ENCODE measurements at places on chromosomes 5 and 9.

DNA sequence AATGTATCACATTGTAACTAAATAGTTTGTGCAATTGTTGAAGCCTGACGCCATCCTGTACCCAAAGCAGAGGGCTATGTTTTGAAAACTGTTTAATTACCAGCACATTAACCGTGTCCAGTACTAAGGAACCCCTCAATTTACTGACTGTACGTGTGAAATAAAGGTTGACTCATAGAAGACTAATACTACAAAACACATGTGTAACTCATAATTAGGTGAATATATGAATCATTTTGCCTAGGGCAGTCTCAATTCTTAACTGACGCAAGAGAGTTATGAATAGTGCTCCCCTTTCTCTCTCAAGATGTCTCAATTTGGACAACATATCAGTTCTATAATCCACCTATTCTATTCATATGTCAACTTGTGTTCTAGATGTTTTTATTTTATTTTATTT is 558.4 kb downstream of the PRDM9 start:
- DNase-seq = no peak

- DNase-seq = no peak
Measured at GRCh38 chr9:77999231-77999631, 32.4 kb downstream of the GNAQ start.

- peak; percentile 34 for DNase-seq
Measured at GRCh38 chr5:73625372-73625943, 538 bp upstream of the ARHGEF28 start.

DNA sequence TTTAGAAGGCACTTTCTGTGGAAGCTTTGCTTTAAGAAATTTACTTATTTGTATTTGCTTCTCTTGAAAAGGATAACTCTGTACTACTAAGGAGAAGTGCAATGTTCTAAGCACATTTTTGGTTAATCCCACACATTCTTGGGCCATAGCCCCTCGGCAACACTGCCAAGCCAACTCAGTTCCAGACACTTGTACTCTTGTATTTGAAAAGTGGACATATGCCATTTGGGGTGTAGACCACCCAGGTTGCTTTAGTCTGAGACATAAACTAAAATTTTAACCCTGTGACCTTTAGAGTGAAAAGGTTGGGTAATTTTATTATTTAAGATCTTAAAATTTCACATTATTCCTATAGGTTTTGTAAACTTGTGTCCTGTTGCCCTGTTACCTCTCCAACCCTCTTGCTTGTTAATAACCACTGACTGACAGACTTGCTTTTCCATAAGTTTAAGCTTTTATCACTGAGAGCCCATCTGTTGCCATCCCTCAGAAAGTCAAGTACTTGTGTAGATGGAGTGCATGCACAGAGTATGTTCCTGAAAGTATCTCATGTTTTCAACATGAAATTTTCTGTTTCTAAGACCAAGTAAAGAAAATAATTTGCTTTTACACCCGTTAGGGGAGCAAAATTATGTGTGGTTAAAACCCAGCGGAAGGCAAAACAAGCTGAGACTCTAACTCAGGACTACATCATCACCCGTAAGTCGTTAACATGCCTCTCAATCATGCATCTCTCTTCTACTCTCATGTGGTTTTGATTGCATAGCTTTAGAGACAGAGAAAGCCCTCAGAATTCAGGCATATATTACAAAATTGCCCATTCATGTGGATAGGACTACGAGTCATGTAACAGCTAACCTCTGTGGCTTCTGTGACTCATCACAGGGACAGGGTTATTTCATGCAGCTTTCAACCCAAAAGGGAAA is 117.3 kb downstream of the GDNF start:
- peak; percentile 93 for DNase-seq

DNA sequence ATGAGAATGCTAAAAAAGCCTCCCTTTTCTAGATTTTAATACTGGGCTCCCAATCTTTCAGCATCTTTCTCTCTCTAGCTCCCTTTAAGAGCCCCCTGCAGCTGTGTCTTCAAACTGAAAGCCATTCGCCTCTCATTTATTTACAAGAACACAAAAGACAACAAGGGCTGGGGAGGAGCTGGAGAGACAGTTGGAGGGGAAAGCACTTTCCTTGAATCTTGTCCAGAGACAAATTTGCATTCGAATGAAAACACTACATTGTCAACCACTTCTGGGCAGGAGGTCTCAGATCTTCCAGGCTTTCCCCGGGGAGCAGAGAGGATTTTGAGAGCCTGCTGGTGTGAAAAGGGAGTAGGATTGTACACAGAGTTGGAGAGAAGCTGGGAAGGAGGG is 518.3 kb downstream of the CTNND2 start:
- no peak for DNase-seq

GRCh38 chr5:139451176-139451575 is 11.4 kb downstream of the ECSCR start:
- no peak for DNase-seq

DNA sequence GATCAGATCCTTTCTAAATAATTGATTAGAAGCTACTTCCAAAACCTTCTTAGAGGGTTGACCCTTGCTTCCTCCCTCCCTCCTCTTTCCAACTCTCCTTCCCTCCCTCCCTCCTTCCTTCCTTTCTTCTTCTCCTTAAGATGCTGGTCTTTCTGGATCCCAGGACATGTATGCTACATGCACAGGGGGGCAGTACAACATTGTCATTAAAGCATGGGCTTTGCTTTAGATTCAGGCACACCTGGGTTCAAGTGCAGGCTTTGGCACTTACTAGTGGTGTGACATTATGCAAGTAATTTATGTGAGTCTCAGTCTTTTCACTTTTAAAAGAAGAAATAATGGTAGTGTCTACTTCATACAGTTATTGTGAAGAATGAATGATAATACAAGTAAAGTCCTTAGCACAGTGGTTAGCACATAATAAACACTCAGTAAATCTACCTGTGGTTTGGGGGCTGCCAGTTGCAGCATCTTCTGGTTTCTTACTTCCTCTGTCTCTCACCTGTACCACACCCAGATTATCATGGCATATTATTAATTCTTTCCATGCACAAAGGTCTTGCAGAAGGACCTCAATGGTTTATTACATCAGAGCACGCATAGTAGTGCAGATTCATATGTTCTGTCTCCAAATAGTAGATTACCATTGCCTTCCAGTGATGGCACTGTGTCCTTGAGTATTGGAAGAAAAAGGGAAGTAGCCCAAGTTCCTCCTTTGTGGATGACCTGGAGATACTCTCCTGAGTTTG is 154.1 kb downstream of the ARHGAP26 start:
- no peak for DNase-seq

DNA sequence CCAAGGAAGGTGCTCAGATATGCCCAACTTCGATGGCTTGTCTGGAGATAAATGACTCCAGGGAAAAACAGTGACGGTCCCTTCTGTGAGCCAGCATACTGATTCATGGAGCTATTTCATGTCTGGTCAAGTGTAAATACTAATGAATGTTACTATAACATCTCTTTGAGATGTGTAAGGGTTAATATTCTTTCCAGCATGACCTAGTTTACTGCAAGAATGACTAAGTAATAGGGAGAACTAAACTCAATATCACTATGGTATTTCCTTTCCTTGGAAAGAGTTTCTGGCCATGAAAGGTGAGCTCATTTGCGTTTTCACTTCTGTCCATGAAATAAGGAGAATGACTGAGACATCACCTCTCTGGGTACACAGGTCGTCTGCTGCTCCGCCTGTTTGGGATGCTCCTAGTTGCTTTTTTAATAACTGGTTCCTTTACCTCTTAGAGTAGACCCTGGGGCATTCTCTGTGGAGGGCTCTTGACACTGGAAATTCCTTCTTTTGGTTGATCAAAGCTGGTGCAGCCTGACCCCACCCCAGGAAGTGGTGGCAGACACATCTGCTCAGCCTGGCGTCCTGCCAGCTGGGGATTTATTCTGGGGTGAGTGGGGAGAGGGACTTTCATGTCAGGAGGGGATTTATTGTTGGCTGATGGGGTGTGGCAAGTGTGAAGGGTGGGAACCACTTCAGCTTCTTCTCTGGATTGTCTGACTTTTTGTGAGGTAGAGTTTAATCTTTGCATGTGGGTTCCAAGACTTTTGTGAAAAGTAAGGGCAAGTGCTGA is 250.0 kb upstream of the MPDZ start:
- DNase-seq = no peak

- no peak for DNase-seq
Measured at GRCh38 chr9:138103111-138103848, 225.7 kb downstream of the CACNA1B start.

GRCh38 chr9:22469928-22470544 is 23.4 kb downstream of the DMRTA1 start:
- DNase-seq = peak; percentile 14

DNA sequence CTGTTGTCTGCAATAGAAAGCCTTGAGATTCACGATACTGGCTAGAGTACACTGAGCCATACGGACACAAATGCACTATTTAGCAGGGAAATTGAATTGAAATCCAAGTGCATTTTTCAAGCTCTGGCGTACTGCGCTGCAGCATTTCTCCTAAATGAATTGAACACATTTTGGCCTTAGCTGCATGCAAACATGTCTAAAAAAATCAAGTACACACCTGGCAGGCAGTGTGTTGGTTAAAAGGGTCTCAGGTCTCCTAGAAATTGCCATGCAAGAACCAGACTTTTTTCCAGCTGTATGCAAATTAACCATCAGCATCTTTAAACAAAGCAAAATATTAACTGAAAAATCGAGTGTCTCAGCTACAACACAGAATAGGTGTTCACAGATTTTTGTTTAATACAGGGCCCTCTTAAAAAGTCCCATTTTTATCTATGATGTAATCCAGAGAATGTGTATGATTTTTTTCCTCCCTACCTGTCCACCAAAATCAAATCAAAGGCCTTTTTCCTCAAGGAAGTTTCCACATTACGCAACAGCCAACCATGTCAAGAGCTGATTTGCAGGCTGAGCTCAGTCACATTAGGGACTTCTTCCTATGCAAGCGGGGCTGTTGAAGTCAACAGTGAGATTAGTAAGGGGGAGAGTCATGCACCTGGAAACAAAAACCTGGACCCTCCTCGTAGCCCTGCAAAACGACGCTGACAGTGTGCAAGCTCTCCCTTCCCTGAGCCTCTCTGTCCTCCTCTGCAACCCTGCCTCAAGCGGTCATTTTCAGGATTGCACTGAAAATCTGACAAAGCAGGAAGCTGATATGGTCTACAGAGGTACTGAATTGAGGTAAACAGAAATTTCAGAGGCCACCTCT is 14.1 kb upstream of the SFXN1 start:
- no peak for DNase-seq

DNA sequence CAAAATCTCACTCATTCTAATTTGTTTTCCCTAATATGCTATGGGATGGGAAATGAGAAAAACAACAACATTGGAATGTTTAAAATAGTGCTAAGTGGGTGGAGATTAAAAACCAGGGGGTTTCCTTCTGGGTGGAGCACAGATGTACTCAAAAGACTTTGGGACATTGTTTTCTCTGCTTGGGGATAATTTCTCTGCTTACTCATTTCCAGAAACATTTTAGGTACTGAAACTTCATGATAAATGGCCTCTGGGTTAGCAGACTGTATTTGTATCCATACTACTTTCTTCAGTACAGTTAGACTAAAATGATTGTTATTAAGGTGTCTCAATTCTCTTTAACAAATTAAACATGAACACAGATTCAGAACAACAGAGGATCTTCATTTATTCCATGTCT is 17.4 kb downstream of the ELOVL7 start:
- DNase-seq = no peak

DNA sequence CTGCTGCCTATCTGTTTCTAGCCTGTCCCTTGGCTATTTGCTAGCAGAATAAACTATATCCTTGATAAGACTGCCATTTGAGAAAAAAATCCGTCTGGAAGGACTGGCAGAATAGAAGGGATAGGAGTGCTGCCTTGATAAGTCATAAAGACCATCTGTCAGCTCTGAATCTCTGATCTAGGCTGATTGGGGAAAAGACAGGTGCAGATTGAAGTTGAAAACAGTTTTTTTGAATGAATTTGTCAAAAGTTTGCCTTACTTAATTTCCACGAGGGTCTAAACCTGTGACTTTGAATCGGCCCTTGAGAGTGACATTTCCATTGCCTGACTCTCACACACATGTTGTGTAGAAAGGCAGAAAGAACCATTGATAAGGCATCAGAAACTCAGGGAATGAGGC is 218.6 kb downstream of the MAN2A1 start:
- no peak for DNase-seq

DNA sequence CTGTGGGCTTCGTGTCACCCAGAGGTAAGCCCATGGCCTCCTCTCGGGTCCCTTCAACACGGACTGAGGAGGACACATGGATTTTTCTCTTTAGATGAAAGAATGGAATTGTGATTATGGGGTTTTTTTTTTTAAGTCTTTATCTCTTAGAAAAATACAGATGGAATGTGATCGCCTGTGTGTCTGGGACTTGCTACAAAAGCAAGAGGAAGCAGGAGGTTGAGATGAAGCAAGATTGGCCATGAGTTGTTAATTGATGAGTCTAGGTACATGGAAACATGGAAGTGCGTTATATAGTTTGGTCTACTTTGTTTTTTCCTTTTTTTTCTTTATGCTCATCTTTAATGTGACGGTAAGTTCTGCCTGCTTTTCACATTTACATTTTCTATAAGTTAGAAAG is 14.6 kb downstream of the USP20 start:
- no peak for DNase-seq

GRCh38 chr5:88663793-88664216 is 219.2 kb downstream of the MEF2C start:
- DNase-seq = peak; percentile 89

DNA sequence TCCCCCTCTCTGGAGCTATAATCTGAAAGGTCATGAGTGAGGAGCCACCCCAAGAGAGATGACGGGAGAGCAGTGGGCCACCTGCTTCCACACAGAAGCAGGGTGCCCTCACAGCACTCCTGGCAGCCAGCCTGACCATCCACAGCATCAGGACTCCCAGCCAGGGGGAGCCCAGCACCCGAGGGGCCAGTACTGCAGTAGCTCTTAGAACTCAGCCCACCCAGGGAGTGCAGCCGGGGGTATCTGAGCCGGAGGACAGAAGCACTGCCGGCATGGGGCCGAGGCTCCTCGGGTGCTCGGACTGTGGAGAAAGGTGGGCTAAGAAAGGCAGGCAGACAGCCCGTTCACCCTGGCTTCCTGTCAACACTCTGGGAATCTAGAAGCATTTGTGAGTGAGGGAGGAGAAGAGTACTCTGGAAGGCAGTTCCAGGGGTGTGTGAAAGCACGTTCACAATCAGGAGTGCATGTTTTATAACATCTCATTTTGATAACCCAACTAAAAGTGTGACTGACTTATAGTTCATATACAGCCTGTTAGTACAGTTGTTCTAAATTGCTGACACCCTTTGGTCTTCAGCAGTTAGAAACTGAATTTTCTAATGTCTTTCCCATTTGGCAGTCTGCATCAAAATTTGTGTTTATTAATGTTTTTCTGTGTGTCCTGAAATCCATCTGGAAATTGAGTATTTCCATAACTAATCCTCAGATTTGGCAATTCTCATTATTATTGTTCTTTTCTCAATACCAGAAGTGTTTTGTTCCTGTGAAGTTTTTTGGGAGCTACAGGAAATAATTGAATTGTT is 25.9 kb upstream of the ASPN start:
- no peak for DNase-seq

DNA sequence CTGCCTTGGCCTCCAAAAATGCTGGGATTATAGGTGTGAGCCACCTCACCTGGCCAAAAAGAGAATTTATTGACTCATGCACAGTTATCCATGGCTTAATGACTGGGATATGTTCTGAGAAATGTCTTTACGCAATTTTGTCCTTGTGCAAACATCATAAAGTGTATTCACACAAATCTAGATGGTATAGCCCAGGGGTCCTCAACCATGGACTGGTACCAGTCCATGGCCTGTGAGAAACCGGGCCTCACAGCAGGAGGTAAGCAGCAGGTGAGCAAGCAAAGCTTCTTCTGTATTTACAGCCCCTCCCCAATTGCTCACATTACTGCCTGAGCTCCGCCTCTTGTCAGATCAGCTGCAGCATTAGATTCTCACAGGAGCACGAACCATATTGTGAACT is 12.4 kb upstream of the SIL1 start:
- DNase-seq = no peak

- DNase-seq = no peak
Measured at GRCh38 chr5:157959370-157959769, 100.4 kb upstream of the CLINT1 start.

Measured in foreskin melanocyte (primary cell).